Ovary (tissue), 10 donors: ENCODE measurements at places on chromosomes 7 and 10. TPM values are rescaled to one million over a fixed set of nuclear protein-coding genes. Genes with fewer than 3 reads are reported as not detected.

GRCh38 chr7:6284055-6284400, 11.6 kb upstream of the CYTH3 start:
- H3K27ac ChIP-seq: no peak overlapping the region
- no peaks in the 10 kb centered on the region for H3K36me3 ChIP-seq
- no peak overlapping the region for H3K4me3 ChIP-seq
- H3K27me3 ChIP-seq: no peaks in the 10 kb centered on the region
- H3K4me1 ChIP-seq: no peaks in the 10 kb centered on the region

DNA sequence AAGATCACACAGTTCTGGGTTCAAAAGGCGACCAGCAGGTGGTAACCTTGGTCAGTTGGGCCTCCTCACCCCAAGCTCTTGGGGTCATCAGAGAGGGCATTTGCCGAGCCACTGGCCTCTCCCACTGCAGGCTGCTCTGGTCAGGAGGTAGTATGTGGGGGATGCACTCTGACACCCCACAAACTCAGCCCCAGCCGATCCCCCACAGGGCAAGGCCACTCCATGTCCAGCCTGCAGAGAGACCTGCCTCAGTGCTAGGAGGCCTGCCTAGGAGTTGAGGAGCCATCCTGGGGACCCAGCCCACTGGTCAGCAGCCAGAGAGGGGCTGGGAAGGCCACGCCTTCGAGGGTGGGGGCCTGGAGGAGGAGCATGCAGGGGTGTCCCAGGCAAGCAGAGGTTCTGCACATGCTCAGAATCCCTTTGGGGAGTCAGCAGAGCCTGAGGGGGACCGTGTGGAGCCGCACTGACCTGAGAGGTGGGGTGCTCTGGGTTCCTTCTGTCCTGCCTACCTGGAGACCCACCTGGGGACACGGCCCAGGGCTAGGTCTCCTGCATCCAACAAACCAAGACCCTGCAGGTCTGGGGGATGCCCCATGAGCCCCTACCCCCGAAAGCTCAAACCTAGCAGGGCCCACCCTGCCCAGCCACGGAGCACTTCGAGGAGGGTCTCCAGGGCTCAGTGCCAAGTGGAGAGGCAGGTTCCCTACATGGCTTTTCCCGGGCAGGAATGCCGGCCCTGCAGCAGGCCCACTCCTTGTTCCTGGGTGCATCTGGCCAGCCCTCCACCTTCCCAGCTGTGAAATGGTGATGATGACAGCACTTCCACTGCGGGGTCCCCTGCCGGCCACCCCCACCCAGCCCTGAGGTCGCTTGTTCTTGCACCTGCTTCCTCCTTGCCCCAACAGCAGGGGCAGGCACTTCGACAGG, 58.5 kb downstream of the RASGEF1A start:
- H3K4me3 ChIP-seq: no peak overlapping the region
- no peaks in the 10 kb centered on the region for H3K4me1 ChIP-seq
- H3K27ac ChIP-seq: no peak overlapping the region
- no peaks in the 10 kb centered on the region for H3K27me3 ChIP-seq

DNA sequence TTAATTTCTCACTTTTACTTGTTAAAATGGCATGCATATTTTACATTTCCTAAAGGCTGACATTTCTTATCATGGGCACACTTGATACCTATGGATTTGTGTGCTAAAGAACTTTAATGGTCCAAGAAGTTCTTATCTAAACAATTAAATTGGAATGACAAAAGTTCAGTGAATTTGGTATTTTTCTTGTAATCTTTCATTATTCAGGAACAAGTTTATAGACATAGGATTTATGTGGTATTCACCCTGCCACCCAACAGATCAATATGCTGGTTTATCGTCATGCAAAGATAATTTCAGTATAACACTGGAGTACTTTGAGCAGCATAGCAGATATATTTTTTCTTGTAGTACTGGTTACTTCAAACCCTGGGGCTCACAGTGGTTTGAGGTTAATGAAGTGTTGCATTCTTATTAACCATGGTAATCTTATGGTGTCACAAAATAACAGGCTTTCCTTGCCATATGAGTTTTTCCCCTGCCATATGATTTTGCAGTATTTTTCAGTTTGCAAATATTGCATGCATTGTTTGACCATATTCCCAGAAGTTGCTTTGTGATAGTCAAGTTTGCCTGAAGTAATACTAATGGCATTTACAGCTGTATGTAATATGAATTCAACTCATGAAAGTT, 148.8 kb downstream of the PPP1R9A start:
- H3K4me1 ChIP-seq: no peaks in the 10 kb centered on the region
- DNase-seq: no peak
- no peaks in the 10 kb centered on the region for H3K36me3 ChIP-seq
- no peak overlapping the region for H3K27ac ChIP-seq

DNA sequence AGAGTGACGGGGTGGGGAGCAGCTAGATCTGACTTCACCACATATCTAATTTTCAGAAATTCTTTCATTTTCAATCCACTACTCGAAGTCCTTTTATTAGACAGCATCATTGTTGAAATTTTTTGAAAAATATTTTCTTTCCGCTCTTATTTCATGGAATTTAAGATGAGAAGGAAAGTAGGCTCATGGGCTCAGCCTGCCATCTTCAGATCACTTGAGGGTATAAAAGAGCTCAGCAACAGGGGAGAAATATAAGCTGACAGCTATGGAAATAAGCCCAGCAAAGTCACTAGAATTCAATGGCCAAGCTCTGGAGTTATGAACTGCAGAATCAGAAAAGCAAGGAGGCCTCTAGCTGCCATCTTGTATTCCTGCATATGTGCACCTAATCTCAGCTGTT, 389.1 kb downstream of the XPNPEP1 start:
- DNase-seq: no peak
- H3K27me3 ChIP-seq: no peaks in the 10 kb centered on the region
- no peak overlapping the region for H3K4me3 ChIP-seq
- H3K27ac ChIP-seq: no peak overlapping the region
- no peaks in the 10 kb centered on the region for H3K36me3 ChIP-seq

- no peak overlapping the region for H3K27ac ChIP-seq
- peaks cover 8% of the 10 kb centered on the region for H3K4me1 ChIP-seq
- DNase-seq: no peak
- no peak overlapping the region for H3K4me3 ChIP-seq
- no peaks in the 10 kb centered on the region for H3K36me3 ChIP-seq
Measured at GRCh38 chr10:11013836-11014235, 3.8 kb upstream of the CELF2 start.

DNA sequence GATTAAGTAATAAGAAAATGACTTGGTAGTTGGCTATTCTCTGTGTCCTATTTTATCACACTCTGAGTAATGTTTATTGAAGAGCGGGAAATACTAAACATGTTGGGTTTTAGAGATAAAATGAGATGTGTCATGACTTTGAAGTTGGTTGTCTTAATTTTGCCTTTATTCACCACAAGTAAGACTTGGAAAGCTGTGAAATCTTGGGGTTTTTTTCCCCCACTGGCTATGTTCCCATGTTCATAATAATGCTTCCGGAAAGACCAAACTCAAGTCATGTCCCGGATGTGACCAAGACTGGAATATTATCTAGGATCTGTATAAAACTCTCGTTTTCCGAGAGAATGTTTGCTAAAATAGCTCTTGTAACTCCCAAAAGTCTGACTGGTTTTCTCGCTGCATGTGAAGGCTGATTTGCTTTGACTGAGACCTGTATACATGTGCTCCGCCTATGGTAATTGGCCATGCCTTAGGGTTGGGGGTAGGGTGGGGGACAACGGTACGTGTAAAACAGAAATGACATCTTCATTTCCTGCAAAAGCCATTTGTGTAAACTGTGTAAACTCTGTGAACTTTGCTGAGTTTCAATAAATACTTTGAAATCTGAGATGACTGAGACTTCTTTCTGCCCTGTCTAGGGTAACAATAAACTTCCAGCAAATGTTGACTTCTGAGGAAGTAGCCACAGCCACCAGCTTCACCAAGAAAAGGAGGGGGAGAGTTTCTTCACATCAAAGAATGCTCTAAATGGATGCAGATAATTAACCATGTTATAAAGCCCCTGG, 169.6 kb downstream of the ZNF365 start:
- H3K27me3 ChIP-seq: no peaks in the 10 kb centered on the region
- no peak overlapping the region for H3K27ac ChIP-seq
- DNase-seq: no peak
- H3K4me1 ChIP-seq: no peaks in the 10 kb centered on the region
- no peak overlapping the region for H3K4me3 ChIP-seq

DNA sequence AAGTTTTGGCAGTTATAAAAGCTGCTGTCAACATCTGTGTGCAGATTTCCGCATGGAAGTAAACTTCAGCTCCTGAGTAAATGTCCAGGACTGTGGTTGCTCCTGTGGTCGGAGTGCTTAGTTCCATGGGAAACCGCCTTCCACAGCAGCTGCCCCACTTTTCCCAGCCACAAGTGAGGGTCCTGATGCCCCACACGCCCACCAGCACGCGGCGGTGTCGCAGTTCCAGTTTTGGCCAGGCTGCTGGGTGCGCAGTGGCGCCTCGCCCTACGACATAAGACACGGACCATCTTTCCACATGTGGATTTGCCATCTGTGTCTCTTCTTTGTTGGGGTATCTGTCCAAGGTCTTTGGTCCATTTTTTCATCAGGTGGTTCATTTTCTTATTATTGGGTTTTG, 167.1 kb downstream of the DIP2C start:
- H3K4me1 ChIP-seq: peaks cover 9% of the 10 kb centered on the region
- no peak overlapping the region for H3K27ac ChIP-seq
- DNase-seq: peak; percentile 21
- no peak overlapping the region for H3K4me3 ChIP-seq
- no peaks in the 10 kb centered on the region for H3K36me3 ChIP-seq

Gene CCL26
- 9.7 TPM for total RNA-seq

Gene SRRM3
- 13.4 TPM for total RNA-seq

Gene HABP2
- total RNA-seq: 0.72 TPM
